Small intestine (tissue), 16 donors: ENCODE measurements at places on chromosomes 7 and 10.
A peak's percentile ranks its signal among the peaks of the same experiment; 100 is the strongest.

GRCh38 chr7:128874140-128875031 is 11.7 kb downstream of the ATP6V1F start:
- peak overlapping the region; percentile 29 for H3K4me3 ChIP-seq
- H3K4me1 ChIP-seq: no peaks in the 10 kb centered on the region
- no peaks in the 10 kb centered on the region for H3K27me3 ChIP-seq
- no peaks in the 10 kb centered on the region for H3K36me3 ChIP-seq
- DNase-seq: peak; percentile 95

GRCh38 chr7:28674359-28674782 is 262.1 kb downstream of the CREB5 start:
- H3K4me3 ChIP-seq: no peak overlapping the region
- no peaks in the 10 kb centered on the region for H3K27me3 ChIP-seq
- no peak overlapping the region for H3K27ac ChIP-seq
- no peaks in the 10 kb centered on the region for H3K4me1 ChIP-seq
- peak; percentile 83 for DNase-seq
- H3K36me3 ChIP-seq: no peaks in the 10 kb centered on the region

GRCh38 chr7:126690848-126691751 is 561.6 kb downstream of the GRM8 start:
- no peaks in the 10 kb centered on the region for H3K4me1 ChIP-seq
- H3K27ac ChIP-seq: no peak overlapping the region
- H3K4me3 ChIP-seq: no peak overlapping the region

GRCh38 chr7:118372530-118372929 is 148.0 kb downstream of the ANKRD7 start:
- H3K36me3 ChIP-seq: no peaks in the 10 kb centered on the region
- H3K27me3 ChIP-seq: no peaks in the 10 kb centered on the region
- H3K4me1 ChIP-seq: no peaks in the 10 kb centered on the region
- peak; percentile 45 for DNase-seq

- H3K4me3 ChIP-seq: peak overlapping the region; percentile 14
- H3K27me3 ChIP-seq: no peaks in the 10 kb centered on the region
- H3K27ac ChIP-seq: peak overlapping the region; percentile 89
Measured at GRCh38 chr7:604001-604883, 84.6 kb upstream of the PDGFA start.

GRCh38 chr7:84422790-84423189 is 228.2 kb upstream of the SEMA3A start:
- H3K36me3 ChIP-seq: no peaks in the 10 kb centered on the region
- H3K4me3 ChIP-seq: no peak overlapping the region
- H3K4me1 ChIP-seq: no peaks in the 10 kb centered on the region

DNA sequence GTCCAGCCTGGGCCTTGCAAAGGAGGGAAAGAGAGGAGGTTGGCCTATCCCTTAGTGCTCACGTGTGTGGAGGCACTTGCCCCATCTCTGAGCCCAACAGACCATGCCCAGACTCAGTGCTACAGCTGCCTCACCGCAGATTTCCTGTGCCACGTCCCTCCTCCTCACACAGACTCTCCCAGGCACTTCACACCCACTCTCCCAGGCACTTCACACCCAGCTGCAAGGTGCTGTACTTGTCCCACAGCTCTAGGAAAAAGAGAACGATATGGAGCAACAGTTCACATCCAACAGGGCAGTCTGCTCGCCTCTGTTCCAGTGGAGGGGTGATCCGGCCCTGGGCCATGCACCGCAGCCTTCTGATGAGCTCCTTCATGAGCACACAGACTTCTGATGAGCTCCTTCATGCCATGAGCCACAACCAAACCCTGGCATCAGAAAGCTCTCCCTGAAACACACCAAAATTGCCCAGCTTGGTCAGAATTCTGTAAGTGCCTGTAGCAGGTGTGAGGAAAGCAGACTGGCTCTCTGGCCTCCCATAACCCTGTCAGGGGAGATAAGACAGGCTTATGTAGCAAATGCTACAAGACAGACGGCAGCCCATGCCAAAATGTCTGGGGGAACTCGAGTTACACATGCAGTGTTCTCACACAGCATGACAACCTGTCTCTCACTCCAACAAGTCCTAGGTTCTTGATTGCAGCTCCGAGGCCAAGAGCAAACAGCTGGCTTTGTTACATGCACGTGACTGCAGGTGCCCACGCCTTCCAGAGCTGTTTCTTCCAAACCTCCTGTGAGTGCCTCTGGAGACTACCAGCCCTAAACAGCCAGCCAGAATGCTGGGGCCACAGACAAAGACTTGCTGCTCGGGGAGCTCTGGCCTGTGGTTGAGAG is 348.5 kb downstream of the GRID1 start:
- no peak overlapping the region for H3K27ac ChIP-seq
- no peak overlapping the region for H3K4me3 ChIP-seq
- H3K27me3 ChIP-seq: no peaks in the 10 kb centered on the region
- no peaks in the 10 kb centered on the region for H3K4me1 ChIP-seq
- H3K36me3 ChIP-seq: no peaks in the 10 kb centered on the region

DNA sequence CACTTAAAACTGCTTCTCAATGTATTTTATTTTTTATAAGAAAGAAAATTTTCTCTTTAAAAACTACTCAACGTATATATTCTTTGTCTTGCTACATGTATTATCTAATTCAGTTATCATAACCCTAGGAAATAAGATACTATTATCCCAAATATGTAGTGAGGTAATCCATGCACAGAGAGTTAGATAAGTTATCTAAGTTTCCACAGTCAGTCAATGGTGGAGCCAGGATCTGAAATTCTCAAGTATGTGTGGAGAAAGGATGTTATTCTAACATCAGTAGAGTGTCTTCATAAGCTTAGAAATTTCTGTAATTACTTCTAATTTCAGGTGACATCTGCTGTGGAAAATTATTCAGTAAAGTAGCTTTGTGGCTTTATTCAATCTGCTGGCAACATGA is 239.9 kb downstream of the CSTF2T start:
- no peak overlapping the region for H3K27ac ChIP-seq
- no peak for DNase-seq
- no peaks in the 10 kb centered on the region for H3K36me3 ChIP-seq
- H3K4me3 ChIP-seq: no peak overlapping the region
- no peaks in the 10 kb centered on the region for H3K27me3 ChIP-seq

- no peak for DNase-seq
- no peaks in the 10 kb centered on the region for H3K4me1 ChIP-seq
- no peak overlapping the region for H3K27ac ChIP-seq
- H3K27me3 ChIP-seq: no peaks in the 10 kb centered on the region
- H3K4me3 ChIP-seq: no peak overlapping the region
Measured at GRCh38 chr10:67011480-67011879, 85.6 kb downstream of the LRRTM3 start.

- no peak overlapping the region for H3K27ac ChIP-seq
- no peaks in the 10 kb centered on the region for H3K36me3 ChIP-seq
- no peak overlapping the region for H3K4me3 ChIP-seq
- no peaks in the 10 kb centered on the region for H3K4me1 ChIP-seq
- DNase-seq: no peak
Measured at GRCh38 chr7:68222311-68222710, 1225.7 kb downstream of the TYW1 start.

DNA sequence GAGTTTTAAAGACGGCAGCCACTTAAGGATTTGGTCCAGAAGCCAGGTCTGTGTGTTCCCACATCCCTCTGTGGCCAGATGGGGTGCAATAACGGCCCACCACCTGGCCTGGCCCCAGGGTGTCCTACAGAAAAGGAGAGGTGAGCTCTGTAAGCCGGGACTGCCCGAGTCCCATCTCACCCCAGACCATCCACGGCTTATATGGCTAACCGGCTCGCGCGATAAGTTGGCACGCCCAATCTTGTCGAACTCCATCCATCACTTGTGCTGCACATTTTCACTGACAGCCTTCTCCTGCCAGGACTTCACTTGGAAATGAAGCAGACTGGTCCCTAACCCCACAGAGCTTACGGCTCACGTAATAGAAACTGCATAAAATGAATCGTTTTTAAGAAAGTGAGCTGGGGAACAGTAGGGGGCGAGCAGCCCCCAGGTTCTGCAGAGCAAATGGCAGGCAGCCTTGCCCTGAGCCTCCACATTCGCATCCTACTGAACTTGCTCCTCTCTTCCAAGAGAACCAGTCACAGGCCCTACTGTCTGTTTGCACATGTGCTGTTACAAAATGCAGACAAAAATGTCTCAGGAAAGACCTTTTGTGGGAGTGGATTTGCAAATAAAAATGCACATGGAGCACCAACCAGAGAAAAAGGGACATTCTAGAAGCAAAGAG is 98.2 kb downstream of the TNS3 start:
- no peak for DNase-seq
- peaks cover 92% of the 10 kb centered on the region for H3K4me1 ChIP-seq
- peak overlapping the region; percentile 15 for H3K27ac ChIP-seq
- H3K27me3 ChIP-seq: no peaks in the 10 kb centered on the region
- no peak overlapping the region for H3K4me3 ChIP-seq

DNA sequence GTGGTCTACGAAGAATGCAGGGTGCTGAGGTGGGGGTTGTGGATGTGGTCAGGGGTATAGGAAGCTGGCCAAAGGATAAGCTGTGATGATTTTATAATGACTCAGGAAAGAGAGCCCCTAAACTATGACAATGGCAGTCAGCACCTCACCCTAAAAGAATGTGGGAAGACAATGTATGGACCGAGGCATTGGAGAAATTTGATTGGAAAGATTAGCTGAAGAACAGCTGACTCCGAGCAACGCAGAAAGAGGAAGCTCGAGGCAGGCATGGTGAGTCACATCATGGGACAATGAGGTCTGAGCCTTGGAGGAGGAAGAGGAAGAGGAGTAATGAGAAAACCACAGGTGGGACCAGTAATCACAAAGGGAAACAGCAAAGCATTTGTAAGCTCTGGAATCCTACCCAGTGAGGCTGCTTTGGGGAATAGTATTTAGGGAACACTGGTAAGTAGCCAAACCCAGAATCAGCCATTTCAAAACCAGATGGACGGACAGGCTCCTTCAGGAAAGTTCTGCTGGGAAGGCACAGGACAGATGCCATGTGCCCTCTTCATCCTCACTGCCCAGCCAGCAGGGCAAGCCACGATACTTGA is 295.4 kb downstream of the PRPF18 start:
- no peaks in the 10 kb centered on the region for H3K4me1 ChIP-seq
- peak; percentile 7 for DNase-seq
- H3K4me3 ChIP-seq: no peak overlapping the region
- no peak overlapping the region for H3K27ac ChIP-seq
- no peaks in the 10 kb centered on the region for H3K36me3 ChIP-seq

DNA sequence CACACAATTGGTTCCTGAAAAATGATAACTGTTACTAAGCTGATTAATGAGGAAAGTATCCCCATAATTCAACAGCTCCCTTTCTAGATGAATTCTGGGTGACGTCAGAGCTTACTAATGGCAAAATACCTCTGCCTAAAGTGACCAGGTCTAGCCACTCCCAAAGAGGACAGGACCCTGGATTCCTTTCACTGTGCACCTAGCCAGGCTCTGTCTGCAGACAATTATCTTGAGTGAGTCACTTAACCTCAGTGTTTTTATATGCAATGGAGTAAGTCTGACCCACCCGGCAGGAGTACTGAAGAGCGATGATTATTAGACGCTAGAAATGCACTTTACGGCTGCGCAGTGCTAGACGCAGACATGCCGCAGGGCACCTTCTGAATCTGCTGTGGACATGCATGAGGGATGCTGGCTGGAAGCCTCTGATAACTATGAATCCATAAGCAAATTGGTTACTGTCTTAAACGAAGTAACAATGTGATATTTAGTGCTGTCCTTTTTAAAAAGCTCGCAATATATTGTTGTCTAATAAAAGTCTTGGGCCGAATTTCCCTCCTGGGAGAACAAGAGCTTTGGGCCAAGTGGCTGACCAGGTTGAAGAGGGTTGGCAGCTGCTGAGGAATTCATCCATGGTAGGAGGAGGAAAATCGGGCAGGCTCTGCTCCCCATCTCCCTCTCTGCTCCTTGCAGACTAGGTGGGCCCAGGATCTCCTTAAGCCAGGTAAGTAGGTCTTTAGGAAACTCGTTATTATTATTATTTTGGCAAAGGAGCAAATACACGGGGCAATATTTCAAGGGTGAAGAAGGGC is 4.6 kb upstream of the INPP5A start:
- H3K36me3 ChIP-seq: no peaks in the 10 kb centered on the region
- H3K4me3 ChIP-seq: no peak overlapping the region
- no peak for DNase-seq
- H3K27ac ChIP-seq: no peak overlapping the region

DNA sequence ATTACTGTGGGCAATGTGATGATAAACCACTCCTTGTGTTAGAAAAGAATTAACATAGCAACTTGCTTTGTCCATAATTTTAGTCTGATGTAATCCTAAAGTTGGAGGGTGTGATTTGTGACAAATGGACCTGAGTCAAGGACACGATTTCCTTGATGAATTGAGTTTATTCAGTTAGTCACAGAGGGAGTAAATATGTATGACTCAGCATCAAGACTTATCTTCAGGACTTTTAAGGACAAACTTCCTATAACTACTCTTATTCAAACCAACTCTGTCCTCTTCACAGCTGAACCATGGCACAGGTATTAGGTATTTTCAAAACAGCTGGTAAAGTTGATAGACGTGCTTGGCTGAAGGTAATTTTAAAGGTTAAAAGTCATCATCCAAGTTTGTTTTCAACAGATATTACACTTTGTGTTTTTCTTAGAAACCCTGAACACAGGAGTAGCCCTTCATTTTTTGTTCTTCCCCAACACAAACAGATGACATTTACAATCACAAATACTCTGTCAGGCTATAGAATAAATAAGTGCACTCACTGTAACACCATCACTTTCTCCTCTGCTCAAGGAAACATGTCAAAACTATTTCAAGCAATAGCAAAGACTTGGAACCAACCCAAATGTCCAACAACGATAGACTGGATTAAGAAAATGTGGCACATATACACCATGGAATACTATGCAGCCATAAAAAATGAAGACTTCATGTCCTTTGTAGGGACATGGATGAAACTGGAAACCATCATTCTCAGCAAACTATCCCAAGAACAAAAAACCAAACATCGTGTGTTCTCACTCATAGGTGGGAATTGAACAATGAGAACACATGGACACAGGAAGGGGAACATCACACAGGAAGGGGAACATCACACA is 54.5 kb downstream of the COA1 start:
- no peaks in the 10 kb centered on the region for H3K27me3 ChIP-seq
- no peaks in the 10 kb centered on the region for H3K36me3 ChIP-seq
- no peak overlapping the region for H3K27ac ChIP-seq
- peaks cover 3% of the 10 kb centered on the region for H3K4me1 ChIP-seq

GRCh38 chr10:60871215-60871614 is 72.8 kb downstream of the RHOBTB1 start:
- no peak for DNase-seq
- H3K4me3 ChIP-seq: no peak overlapping the region
- no peaks in the 10 kb centered on the region for H3K36me3 ChIP-seq
- no peaks in the 10 kb centered on the region for H3K27me3 ChIP-seq
- no peak overlapping the region for H3K27ac ChIP-seq

GRCh38 chr7:103141753-103142404 is 7.0 kb downstream of the NAPEPLD start:
- no peaks in the 10 kb centered on the region for H3K4me1 ChIP-seq
- H3K27me3 ChIP-seq: no peaks in the 10 kb centered on the region
- H3K4me3 ChIP-seq: no peak overlapping the region
- no peaks in the 10 kb centered on the region for H3K36me3 ChIP-seq
- DNase-seq: no peak

DNA sequence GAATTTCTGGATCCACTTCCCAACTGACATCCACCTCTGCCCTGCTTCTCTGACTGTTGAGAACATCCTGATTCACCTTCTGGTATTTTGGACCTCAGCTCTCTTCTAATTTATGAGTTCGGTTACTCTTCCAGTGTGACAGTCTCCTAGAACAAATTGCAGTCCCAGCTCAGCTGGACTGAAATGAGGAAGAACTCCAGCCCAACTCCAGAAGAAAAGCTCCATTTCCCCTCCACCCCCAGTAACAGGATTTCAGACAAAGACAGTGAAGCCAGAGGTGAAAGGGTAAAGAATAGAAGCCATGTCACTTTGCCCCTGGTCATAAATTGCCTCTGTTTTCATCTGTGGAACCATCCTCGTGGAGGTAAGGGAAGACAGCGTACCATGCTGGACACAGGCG is 26.2 kb upstream of the INHBA start:
- no peak overlapping the region for H3K27ac ChIP-seq
- no peaks in the 10 kb centered on the region for H3K36me3 ChIP-seq
- H3K27me3 ChIP-seq: no peaks in the 10 kb centered on the region
